SW480 (cell line): ENCODE measurements at places on chromosomes 5 and 9.
A peak's percentile ranks its signal among the peaks of the same experiment; 100 is the strongest.

DNA sequence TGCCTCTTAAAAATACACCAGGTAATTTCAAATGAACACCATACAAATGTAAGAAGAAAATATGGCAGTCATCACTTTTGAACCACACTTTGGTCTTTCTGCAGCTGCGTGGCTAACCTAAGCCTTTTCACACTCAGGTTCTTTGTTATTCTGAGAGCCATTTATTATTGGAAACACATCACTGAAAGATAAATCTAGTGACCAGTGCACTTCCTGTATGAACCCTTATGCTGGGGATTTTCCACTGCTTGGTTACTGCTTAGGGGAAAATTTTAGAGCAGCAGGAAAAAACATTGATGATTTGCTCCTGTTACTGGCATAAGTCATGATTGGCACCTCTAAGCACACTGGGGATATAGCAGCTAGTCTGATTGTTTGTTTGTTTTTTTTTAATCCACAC is 58.6 kb upstream of the RANBP3L start:
- no peak for DNase-seq

- DNase-seq, result no peak
These were observed 91.6 kb downstream of the NPR3 start for GRCh38 chr5:32802764-32803163.

DNA sequence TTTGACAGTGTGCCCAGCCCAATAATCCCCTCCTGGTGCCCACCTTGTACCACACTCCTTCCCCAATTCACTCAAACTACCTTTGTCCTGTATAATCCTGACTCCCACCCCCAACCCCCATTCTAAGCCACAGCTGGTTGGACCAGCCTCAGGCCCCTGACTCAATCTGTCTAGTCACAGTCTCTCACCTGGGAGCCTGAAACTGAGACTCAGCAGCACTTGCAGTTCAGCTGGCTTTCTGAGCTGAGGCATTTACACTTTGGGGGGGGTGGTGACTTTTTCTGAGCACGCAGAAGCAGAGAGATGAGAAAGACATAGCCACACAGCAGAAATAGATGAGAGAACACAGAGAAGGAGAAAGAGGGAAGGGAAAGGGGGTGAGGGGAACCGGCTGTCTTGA is 247.3 kb downstream of the MAN2A1 start:
- no peak for DNase-seq

DNA sequence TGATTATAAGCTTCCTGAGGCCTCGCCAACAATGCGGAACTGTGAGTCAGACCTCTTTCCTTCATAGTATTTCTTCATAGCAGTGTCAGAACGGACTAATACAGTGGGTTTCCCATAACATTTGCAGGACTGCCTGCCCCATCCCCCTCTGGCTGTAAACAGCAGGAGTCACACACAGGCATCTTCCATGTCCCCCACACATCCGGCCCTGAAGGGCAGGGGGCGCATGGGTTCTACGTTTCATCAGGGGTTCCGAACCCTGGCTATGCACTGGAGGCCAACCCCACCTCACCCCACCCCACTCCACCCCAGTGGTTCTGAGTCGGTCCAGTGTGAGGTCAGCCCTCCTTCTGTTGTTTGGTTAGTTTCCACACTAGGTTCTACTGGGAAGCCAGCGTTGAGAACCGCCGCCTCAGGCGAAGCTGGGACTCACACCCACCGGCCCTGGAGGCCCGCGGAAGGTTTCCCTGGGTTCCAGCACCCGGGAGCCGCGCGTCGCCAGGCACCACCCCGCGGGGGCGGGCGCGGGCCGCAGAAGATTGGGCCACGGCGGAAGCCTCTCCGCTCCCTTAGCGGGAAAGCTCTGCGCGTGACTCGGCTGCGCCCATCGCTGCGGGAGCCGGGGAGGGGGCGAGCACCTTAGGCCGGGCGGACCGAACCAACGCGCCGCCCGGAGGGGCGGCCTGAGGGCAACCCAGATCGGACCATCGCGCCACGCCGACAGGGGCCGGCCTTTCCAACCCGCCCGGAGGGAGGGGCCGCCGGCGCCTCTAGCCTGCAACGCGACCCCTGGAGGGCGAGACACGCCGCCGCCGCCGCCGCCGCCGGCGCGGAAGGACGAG is at the start of gene RUSC2:
Gene RUSC2 (plus strand): TSS at position 799 of the 842 bp plus-strand sequence. CDS start 56,411 bp downstream, outside the sequence.
- peak; percentile 81 for DNase-seq

- DNase-seq, result no peak
These were observed 132.0 kb downstream of the NSG2 start for GRCh38 chr5:174177531-174177930.

DNA sequence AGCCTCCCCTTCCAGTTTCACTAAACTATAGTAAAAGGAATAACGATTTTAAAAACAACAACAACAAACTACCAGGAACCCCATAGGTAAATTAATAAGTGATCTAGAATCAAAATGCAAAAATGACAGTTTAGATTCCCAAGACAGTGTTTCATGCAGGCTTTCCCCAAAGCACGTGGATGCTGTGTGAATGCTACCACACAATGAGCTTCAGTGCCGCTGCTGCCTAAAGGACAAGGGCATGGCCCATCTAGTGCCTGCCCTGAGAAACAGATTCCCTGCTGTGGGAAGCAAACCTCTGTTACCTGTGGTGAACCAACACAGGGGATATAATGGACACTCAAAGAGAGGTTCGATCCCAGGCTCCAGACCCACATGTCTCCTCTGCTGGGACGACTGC is 23.7 kb upstream of the CKMT2 start:
- DNase-seq, result no peak

GRCh38 chr5:125394661-125395280 is 648.3 kb upstream of the ZNF608 start:
- DNase-seq, result peak; percentile 77

DNA sequence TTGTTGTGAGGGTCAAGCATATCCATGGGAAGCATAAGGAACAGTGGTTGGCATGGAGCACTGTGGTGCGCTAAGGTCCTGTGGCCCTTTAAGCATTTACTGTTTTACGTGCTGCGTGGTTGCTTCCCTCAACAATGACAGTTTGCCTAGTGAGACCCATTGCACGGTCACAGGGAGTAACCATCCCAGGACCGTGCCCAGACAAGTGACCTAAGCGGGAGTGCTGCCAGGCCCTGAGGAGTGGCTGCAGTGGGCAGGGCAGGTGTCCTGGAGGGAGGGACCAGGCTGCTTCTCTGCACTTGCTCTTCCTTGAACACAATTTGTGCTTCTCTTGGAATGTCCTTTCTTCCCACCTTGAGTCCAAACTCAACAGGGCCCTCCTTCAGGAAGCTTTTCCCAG is 64.6 kb downstream of the RGS3 start:
- DNase-seq, result no peak

- no peak for DNase-seq
These were observed 96.0 kb upstream of the SLC12A2 start for GRCh38 chr5:127987354-127988145.

DNA sequence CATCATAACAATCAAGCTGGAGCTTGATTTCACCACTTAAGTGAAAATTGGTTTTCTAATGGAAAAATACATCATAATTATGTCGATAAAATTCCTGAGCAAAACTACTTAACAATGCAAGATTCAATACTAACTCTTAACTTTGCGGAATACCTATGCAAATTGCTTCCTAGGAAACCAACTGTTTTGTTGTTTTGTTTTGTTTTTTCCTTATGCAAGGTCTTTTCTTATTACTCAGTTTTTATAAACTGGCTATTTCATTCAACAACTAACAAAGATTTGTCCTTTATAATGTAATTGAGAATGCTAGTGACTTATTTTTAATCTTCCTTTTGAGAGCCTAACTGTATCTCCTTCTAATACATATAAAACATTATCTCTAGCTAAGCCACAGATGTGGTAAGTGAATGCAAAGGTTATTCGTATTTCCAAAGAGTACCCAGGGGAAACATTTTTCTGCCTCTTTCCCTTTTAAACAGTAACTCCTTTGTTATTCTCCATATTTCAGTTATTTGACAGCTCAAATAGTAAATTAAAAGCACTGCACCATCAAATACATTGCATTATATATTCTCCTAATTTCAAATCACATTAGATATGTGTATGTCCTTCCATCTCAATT is 609.4 kb downstream of the SLCO4C1 start:
- no peak for DNase-seq

GRCh38 chr9:93645149-93645889 is 68.9 kb downstream of the PHF2 start:
- DNase-seq, result no peak

- peak; percentile 13 for DNase-seq
These were observed 123.8 kb downstream of the FGF18 start for GRCh38 chr5:171543148-171543815.

GRCh38 chr5:53111139-53111538 is 1.6 kb upstream of the MOCS2 start:
- DNase-seq, result no peak

DNA sequence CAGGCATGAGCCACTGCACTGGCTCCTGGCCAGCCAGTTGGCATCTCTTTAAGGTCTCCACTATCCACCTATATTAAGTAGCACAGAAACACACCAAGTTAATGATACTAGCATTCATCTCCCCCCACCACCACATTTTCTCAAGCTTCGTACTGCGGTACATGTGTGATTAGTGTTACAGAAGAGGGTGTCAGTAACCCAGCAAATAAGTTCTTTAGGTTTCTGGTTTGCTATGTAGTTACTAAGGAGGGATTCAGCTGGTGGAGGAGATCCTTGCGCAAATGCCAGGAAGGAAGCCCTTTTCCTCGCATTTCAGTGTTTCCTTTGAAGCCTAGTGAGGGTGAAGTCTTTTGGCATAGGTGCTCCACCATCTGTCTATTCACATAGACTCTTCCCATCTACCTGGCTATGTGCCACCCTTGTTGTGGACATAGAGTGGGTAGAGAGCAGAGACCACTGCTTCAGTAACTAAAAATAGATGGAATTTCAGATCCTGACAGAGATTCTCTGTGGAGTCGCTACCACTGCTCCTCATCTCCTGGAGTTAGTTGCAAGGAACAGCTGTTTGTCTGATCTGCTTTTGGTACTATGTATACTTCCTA is 16.7 kb downstream of the UBE2D2 start:
- DNase-seq, result no peak
